Activated T-helper 1 cell treated with anti-CD3 and anti-CD28 coated beads, Interleukin-2, amount 50 U/mL, for 16 hours (primary cell): ENCODE measurements at places on chromosomes 5 and 9.

DNA sequence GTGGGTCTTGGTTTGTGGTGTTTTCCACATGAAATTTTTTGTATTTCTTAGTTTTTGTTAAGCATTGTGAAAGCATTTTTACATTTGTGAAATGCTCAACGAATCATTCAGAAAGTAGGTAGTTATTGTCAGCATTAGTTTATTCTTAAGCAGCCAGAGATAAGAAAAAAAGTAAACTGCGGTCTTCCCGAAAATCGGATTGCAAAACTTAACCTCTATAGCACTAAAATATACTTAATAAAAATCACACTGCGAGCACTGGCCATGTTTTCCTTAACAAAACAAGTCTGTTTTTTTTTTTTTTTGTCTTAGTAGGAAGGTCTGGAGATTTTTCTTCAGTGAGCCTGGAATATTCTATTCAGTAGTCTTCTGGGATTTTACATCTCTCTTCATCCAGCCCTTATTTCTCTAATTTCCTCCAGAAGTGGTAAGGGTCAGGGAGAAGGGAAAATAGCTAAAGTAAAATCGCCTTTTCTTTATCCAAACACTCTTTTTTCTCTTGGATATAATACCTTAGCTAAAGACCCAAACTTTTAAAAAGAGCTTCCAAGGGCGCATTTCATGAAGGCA, 289.9 kb downstream of the DMAC1 start:
- DNase-seq: no peak

DNA sequence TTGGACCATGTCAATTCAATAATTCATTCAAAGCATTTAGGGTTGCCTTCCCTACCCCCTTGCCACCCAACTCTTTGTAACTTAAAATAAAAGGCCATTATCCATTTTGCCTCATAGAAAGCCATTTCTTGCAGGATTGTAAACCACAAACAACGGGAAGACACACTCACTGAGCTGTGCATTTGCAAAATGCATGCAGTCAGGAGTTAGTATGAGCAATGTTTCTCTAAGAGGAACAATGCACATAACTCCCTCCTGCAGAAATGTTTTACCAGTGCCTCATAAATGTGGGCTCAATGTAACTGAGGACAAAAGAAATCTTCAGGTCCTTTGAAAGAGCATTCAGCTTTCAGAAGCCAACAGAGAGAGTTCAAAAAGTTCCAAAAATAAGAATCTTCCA, 98.5 kb upstream of the ABCA1 start:
- no peak for DNase-seq

GRCh38 chr5:107469485-107470294, 201.0 kb downstream of the EFNA5 start:
- DNase-seq: no peak

DNA sequence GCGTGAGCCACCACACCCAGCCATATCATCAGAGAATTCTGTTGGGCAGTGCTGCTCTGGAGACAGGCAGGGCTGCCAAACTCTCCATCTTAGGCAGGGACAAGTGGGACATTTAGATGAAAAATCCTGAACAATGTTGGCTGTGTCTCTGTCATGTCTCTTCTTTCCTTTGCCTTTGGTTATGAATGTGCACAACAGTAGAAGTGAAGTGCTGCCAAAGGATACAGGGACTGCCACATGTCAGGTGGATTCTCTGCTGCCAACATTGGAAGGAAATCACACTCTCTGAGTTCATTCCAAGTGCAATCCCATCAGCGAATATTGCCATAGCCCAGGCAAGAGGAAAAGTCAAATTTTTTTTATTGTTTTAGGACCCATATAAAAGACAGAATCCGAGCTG, 348.8 kb downstream of the TRPM3 start:
- no peak for DNase-seq

DNA sequence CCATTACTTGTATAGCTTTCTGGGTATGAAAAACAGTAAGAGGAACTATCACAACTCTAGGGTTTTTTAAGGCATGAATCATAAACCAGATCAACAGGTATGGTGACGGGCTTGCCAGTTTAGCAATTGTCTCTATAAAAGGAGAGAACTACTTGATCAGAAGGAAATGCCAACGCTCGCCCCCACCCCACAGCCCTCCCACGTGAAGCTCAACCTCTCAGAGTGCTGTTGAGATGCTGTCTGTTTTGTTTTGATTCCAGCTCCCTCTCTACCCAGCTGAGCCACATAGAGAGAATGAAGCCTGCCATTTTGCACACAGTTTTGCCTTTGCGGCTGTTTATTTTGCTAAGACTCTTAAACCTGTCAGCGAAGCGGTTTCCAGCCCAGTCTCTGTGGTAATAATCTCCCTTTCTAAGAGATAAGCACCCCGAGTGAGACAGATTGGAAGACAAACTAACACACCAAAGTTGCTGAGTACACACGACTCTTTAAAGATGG, 257.9 kb upstream of the ANKRD55 start:
- no peak for DNase-seq

GRCh38 chr5:29942089-29942488, 1251.4 kb upstream of the CDH6 start:
- no peak for DNase-seq

DNA sequence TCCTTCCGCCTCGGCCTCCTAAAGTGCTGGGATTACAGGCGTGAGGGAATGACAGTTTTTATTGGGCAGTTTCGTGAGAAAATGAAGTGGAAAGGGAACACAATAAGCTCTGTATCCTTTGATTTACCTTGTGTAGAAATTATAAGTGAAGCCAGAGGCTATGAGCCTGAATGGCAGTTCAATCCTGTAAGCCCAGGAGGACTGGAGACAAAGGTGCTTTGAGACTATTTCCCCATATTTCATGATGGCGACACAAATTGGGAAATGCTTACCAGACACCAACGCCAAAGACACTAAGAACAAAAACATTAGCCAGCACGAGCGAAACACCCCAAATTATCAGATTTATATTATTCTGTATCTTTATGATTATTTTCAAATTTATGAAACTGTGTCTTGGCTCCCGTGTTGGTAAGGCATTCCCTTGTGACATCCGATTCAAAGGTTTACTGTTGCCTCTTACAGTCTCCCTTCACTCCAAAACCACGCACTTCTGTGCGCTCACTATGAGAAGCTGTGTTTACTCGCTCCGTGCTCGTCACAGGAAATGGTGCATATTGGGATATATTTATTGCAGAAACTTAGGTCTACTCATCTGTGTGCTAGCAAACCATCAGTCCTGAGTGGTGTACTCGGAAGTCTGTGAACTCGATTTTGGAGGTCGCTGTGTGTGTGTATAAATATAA, 73.9 kb downstream of the SH3PXD2B start:
- DNase-seq: no peak

- DNase-seq: no peak
Observed at GRCh38 chr9:127285965-127286364, 21.4 kb downstream of the GARNL3 start.

- no peak for DNase-seq
Observed at GRCh38 chr9:117204971-117205370, 209.9 kb downstream of the ASTN2 start.

DNA sequence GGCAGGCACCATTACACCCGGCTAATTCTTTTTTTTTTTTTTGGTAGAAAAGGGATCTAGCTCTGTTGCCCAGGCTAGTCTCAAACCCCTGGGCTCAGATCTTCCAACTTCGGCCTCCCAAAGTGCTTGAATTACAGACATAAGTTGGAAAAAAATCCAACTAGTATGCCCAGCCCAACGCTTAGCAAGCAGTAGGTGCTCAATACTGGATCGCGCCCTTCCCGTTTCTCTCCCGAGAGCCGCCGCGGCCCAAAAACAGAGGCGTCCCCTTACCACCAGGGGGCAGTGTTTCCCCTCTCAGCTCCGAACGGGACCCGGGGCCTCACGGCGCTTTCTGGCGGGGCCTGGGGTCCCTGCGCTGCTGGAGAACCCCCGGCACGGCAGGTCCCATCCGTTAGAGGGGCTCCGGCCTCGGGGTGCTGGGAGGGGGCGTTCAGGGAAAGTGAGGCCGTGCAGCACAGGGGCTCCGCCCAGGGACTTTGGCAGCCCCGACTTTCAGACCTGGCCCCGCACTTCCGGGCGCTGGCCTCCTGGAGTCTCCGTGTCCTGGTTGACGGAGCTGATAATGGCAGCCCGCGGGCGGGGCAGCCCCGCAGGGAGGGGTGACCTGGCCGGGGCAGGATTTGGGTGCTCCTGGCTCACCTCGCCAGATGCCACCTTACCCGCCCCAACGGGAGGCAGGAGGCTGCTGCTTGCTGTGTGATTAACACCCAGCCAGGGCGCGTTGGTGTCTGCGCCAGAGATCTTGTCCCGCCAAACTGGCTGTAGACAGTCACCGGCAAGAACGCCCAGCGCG, 15.2 kb downstream of the PTGES start:
- peak; percentile 77 for DNase-seq

- DNase-seq: no peak
Observed at GRCh38 chr5:9456435-9457042, 89.3 kb downstream of the SEMA5A start.

DNA sequence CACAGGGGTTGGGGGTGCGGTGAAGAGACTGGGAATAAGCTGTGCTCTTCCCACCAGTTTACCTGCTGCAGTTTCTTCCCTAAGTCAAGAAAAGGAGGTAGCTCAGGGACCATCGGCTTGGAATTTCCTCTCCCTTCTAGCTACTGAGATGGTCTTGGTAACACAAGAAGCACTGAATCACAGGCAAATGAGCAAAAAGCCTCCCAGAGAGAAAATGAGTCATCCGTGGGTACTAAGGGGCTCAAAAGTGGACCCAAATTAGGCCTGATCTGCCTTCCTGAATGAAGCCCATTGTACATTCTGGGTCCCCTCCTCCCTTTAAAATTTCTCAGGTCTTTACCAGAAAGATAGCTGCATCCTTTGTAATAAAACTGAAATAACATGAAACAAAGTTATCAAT, 49.9 kb downstream of the PTPN3 start:
- no peak for DNase-seq

DNA sequence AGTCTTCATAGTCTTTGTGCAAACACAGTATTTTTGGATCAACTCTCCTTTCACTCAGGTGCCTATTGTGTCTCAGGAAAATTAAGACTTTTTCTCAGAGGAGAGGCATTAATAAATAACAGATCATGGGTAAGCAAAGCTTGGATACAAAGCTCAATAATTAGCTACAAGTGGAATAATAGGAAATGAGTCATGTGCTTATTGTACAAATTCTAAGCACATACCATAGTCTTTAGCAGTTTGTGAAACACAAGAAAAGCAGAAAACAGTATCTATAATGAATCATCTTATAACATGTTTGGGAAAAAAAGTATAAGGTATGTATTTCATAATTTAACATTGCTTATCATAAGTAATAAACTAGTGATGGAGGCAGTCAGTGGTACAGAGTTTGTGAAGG, 477.0 kb downstream of the CDH10 start:
- no peak for DNase-seq

DNA sequence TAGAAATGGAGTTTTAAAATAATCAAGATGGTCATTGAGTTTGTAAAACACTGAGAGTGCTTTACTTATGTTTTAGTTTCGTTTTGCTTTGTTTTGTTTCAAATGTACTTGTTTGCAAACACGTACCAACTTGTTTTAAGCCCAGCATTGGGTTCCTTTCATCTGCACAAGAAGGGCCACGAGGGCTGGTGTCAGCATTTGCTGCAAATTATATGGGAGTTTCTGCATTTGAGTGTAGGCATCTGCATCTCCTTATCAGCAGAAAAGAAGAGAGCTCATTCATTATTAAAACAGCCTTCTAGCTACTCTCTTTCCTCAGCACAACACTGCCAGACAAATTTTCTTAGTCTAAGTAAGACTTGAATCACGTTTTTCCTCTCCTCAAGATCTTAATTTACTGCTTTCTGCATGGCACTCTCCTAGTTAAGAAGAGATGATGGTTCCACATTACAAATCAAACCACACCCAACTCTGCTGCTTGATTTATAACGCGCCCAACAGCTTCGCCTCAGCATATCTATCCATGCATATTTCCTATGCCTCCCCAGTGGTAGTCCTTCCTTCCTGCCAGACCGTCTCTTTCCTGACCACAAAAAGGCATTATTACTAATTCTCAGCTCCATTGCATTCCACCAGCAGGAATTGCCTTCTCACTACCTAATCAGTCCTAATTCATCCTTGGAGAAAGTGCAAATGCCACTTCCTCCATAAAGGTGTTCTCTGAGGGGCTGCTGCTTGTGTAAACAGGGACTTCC, 95.2 kb upstream of the CAST start:
- DNase-seq: no peak

DNA sequence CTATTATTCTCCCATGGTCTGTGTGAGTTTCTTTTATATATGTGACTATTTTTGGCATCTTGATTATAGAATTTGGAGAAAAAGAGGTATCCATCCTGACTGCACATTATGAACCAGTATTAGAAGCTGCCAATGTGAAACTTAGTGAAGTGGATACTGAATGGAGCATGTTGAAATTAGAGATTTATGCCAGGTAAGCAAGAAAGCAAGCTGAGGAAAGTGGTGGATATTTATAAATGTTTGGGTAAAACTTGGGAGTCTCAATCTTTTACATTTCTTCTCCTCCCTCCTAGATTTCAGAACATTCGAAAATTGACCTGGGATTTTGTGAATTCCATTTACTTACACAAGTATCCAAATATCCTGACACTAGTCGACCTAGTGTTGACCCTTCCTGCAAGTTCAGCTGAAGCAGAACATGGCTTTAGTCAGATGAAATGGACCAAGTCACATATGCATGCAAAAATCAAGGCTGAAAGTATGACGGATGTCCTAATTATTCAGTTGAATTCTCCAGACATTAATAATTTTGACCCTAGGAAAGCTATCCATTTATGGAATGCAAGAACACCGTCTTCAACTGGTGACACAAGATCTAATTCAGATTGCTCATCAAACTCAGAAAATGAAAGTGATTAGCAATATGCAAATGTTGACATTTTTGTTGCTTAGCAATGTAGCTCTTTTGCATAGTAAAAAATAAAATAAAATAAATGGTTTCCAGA, 66.8 kb upstream of the IL7R start:
- DNase-seq: no peak

DNA sequence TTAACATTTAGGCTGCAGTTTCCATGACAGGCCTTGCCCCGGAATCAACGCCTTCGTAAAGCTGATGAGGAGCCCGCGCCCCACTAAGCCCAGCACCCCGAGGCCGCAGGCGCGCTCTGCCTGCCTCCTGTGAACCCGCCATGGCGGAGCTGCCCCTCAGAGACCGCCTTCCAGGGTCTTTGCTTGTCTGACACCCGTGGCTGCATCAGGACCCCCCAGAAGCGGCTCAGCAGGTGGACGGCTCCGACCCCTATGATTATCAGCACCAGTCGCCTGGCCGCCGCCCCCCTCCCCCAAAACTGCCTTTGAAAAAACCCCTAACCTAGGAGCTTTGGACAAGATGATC, 507 bp upstream of the DPH7 start:
- DNase-seq: no peak
